Chondrocyte (in vitro differentiated cells): ENCODE measurements at places on chromosomes 6 and 20.

DNA sequence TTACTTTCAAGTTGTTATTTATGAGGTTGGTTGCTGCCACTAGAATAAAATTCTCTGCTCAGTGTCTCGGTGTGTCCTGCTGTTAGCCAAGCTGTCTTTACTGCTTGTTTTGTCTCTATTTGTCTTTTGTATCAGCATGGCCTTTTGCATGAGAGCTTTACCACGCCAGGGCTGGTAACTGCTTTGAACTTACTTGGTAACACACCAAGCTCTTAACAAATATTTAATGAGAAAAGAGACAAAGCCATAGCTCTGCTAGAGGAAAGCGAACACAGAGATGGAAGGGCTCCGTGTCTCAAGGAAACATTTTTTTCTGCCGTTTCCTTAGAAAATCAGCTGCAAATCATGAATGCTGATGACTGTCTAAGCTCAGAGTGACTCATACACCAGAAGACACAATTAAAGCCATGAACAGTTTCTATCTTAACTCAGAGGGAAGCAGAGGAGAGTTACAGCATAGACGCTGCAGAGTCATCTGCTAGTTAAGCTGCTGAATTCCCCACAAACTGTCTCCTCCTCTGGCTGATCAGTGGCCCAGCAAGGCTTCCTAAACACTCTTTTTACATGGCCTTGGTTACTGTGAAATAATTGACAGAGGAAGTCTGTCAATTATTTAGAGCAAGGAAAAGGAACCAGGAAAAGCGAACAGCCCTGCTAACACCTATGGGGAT is 44.8 kb downstream of the AGPAT4 start:
- no peak for DNase-seq

- no peak for DNase-seq
Measured at GRCh38 chr20:62670998-62671397, 28.7 kb downstream of the SLCO4A1 start.

DNA sequence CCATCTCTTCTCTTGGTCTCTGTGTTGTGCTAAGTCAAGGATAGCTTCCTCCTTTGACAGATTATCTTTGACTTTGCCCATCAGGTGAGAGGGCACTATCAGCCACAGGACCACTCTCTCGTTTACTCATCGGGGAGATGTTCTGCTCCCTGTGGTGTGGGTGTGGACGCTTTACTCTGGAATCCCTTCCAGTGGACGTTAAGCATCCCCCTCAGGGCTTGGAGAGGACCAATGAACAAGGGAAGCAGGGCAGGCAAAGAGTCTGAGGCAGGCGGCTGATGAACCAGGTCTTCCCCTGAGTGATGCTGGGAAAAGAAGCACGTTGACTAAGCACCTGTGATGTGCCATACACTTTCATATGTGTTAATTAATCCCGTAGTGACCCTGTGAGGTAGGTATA is 21.0 kb upstream of the RNF24 start:
- DNase-seq = no peak

DNA sequence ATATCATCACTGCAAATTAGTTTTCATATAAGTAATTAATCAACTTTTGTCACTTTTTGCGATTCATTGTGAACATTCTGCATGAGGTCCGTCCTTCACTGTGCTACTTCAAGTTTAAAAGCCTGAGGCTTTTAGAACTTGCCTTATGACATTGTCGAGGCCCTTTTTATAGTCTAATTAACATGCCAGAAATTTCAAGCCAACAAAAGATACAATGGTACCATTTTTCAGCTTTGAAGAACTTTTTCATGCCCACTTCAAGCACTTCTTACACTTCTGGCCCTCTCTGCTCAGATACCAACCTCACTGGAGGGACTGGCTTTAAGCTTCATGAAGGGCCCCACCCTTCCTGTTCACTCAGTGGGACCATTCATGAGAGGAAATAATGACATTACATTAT is 323.1 kb downstream of the TPBG start:
- DNase-seq = no peak

DNA sequence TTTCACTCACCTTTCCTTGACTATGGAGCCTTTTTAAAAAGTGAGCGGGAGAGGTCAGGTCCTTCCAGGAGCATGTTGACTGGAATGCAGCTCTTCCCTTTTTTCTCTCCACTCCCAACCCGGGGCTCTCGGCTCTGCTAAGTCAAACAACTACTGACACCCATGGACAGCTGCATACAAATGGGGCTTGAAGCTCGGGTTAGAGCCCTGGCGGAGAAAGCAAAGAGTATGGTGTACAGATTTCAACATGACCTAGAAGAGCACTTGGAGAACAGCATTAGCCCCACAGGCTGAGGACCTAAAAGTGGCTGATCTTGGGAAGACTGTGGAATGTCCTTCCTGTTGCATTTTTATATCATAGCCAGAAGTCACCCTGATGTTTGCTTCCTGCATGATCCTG is 162.0 kb upstream of the STMND1 start:
- DNase-seq = no peak

DNA sequence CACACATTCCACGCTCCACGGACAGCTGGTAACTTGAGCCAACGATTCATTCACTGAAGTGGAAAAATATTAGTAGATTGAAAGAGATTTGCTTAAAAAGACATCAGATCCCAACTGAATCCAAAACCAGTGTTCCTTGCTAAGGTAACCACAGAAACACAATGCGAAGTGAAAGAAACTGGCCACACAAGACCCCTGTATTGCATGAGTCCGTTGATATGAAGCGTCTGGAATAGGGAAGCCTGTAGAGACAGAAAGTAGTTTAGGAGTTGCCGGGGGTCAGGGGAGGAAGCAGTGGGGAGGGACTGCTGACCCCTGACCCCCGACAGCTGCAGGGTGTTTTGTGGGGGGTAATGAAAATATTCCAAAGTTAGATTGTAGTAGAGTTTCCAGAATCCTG is 10.0 kb downstream of the PCK1 start:
- DNase-seq = no peak

DNA sequence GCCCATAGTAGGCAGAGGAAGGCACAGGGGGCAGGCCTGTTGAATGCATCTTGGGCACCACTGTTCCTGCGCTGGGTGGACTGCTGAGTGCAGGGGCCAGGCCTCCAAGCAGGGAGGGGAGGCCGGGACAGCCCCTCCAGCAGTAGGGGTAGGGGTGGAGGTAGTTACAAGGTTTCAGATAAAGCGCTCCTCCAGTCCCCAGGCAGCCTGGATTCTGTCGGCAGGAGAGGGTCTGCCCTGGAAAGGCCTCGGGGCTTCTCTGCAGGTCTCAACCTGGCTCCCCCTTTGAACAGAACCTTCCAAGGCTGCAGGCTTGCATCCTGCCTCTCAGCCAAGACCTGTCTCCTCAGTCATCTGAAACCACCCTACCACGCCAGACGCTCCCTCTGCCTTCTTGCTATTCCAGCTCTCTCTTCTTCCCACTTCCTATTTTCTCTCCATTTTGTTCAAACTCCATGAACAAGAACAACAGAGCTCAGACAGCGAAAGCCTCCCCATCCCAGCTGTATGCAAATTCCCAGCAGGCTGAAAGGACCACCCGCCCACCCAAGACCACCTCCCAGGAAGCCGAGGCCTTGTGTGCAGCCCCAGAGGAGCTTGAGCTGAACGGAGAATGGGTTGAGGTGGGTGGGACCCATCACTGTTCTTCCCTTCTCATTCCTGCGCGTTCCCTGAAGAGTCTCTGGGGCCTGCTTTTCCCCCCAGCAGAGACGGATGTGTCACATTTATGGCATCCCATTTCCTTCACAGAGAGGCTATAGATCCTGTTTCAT is 1.4 kb downstream of the MLN start:
- DNase-seq = peak; percentile 51

DNA sequence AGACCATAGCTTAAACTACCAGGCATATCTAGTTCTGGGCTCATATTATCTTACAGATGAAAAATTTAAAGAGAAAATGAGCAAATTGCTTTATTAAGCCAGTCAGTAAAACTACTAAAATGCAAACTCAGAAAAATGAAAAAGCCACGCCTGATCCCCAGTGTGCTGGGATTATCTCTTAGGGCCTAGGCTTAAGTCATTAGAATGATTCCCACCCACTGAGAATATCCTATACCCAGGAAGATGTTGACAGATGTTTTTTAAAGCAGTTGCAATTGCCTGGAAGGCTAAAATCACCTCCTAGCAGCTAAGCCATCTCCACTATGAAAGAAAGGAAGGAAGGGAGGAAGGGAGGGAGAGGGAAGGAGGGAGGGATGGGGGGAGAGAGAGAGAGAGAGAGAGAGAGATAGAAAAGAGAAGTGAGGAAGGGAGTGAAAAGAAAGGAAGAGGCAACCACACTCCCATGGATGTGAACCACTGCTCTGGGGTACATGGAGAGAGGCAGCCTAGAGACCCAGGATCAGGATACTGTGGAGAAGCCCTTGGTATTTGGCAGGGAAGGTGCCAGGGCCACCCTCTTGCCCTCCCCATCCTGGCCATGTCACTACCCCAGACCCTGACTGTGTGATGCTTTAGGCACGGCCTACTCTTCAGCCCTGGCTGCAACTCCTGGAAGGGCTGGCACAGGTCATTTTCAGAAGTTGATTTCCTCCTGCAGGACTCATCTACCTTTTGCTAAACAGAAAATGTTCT is 21.9 kb downstream of the NEDD9 start:
- DNase-seq = no peak

DNA sequence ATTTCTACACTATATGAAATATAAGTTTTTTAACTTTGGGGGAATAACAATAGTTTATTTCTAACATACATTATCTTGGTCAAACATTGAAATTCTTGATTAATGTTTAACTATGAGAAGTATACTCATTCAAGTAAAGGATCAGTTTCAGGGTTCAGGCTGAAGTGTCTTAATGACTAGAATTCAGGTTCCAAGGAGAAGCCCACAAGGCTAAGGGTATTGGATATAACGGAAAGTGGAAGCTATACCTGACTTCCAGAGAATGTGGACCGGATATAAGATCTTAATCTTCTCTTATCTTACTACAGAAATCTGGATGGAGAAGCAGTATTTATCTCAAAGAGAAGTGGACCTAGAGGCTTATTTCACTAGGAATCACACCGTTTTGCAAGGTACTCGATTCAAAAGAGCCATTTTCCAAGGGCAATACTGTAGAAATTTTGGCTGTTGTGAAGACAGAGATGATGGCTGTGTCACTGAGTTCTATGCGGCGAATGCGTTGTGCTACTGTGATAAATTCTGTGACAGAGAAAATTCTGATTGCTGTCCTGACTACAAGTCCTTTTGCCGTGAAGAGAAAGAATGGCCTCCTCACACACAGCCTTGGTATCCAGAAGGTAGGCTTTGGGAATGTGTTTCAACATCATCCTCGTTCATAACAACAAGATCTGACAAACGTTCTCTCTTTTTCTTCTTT is at the start of gene TINAG:
Gene TINAG, plus strand, starts transcription at position 153 of the 697 bp plus-strand sequence. Its CDS starts 110 bp downstream, at position 263.
- DNase-seq = no peak
